Activated T-cell treated with anti-CD3 and anti-CD28 coated beads for 4 hours (primary cell): ENCODE measurements at places on chromosomes 6 and 20.

- no peak for DNase-seq
Observed at GRCh38 chr6:157087974-157088373, 235.3 kb downstream of the TMEM242 start.

GRCh38 chr6:2085657-2086056 is 159.7 kb downstream of the GMDS start:
- no peak for DNase-seq

- no peak for DNase-seq
Observed at GRCh38 chr6:68756454-68757375, 121.6 kb downstream of the ADGRB3 start.

DNA sequence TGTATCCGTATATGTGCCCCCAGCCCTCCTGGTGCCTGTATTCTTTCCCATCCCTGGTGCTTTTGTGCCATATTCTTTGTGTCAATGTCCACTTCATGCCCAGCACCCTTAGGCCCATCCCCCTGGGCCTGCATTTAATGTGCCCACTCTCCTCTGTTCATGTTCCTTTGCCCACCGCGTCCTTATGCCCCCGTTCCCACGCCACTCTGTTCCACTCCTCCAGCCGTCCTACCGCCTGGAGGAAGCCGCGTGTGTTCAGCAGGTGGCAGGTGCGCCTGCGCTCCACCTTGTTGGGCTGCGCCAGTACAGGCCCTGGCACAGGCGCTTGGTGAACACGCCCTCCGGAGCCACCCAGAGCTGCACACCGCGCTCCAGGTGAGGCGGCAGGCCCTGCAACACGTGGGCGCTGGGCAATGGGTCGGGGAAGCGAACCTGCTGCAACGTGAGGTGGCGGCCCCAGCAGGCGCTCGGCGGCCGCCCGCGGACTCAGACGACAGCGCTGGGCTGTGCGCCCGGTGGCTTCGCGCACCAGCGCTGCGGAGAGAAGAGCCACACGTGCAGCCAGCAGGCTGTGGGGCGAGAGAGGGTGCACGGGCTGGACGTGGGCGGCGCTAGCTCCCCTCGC is 4.0 kb upstream of the FOXS1 start:
- no peak for DNase-seq

- no peak for DNase-seq
Observed at GRCh38 chr6:27531772-27532459, 59.0 kb upstream of the ZNF184 start.

DNA sequence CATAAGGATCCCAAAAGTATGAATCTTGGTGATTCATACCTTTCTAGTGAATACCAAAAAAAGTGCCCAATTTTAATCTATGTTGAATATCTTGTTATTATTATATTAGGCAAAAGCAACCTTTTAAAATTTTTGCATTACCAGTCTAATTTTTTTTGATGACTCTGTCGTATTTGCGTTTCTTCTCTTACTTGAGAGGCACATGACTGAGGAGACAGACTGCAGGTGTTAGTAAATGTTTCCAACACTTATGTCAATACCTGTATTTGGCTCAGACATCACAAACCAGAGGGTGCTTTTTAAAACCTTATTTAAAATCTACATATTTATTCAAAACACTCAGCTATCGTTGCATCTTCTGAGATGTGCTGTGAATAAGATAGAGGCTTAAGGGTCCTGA is 27.1 kb downstream of the ID4 start:
- DNase-seq, result no peak

DNA sequence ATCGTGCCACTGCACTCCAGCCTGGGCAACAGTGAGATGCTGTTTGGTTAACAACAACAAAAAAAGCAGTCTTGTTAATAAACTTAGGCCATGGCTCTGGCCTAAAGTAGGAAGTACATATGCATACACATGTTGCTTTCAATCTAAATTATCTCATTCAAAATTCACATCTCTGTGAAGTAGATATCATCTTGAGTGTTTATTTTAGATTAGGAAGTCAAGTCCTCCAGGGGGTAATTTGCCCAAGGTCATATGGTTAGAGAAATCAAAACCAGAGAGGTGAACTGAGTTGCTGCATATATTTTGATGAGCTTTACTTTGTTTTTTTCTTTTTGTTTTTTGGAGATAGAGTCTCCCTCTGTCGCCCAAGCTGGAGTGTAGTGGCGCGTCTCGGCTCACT is 52.8 kb downstream of the B4GALT5 start:
- DNase-seq, result no peak

DNA sequence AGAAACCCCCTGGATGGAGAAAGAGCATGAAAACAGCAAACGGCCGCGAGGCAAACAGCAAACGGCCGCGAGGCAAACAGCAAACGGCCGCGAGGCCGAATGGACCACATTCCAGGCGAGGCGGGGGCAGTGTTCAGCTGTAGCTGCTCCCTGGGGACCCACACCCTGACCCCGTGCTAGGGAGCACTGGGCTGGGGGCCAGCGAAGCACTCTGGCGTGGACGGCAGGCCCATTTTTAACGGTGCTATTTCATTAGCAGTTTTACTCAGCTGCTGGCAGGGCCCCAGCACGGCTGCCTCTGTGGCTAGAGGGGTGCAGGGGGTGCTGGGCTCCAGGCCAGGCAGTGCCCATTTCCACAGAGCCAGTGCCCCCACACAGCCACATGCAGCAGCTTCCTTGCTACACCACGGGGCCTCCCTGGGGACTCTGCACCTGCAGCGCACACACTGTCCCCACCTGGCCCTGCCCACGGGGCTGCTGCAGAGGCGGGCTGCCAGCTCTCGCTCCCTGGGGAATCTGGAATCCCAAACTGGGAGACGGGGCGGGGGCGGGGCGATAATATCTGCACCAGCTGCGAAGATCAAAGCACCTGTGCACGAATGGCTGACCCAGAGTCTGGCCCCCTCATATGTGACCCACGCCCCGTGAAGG is 35.6 kb upstream of the SLCO4A1 start:
- no peak for DNase-seq

DNA sequence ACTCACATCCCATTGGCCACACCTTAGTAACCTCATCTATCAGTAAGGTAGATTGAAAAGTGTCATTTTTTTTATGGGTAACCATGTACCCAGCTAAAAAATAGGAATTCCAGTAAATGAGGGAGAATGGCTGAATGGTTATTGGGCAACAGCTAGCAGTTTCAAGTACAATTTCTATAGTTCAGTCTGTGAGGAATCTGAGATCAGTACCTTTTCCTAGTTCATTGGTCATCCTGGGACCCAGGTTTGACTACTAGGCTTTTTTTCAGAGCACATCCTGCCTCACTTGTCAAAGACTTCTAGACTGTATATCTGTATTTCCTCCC is 28.3 kb downstream of the PHF3 start:
- no peak for DNase-seq

DNA sequence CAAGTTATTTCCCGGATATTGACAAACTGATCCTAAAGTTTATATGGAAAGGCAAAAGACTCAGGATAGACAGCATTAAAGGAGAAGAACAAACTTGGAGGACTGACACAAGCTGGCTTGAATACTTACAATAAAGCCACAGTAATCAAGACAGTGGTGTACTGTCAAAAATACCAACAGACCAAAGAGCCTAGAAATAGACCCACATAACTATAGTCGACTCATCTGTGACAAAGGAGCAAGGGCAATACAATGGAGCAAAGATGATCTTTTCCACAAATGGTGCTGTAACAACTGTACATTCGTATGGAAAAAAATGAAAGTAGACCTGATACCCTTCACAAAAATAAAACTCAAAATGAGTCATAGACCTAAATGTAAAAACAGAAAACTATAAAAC is 46.0 kb downstream of the ABHD12 start:
- DNase-seq, result no peak

GRCh38 chr6:159117046-159117445 is 52.2 kb upstream of the FNDC1 start:
- DNase-seq, result no peak

- DNase-seq, result no peak
Observed at GRCh38 chr20:48531505-48531904, 296.3 kb downstream of the PREX1 start.

- peak; percentile 14 for DNase-seq
Observed at GRCh38 chr6:159761129-159761872, 544 bp upstream of the ACAT2 start.

DNA sequence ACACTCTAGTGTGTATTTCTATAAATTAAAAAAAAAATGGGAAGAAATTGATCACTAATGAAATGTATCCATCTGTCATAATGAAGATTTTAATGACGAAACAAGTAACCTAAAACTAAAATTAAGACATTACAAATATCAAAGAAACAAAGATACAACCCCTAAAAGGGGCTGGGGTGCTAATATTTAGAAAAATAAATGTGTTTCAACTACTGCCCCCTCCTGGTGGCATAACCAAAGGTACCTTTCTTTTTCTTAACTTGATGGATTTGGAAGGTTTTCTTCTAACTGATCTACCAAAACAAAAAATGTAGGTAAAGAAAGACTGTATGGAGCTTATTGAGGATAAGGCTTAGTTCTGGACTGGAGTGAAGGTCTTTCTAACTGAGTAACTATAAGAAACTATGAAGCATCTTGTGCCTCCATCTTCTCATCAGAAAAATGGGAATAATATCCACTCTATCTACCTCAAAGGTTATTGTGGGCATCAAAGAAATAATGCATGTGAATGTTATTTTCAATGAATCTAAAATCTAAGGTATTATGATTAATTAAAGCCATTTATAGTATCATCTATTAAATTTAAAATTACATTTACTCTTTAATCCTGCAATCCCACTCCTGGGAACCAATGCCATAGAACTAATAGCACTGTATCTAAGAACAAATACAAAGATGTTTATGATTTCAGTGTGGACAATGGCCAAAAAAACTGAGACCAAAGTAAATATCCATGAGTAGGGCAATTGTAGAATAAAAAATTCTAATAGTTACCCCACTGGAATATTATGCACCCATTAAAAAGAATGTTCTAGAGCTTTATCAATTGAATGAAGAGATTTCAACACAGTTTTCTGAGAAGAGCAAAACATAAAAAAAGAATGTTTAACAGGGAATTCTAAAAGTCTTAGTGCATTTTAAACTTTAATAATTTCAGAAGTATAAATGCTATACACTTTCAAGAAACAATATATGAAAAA is 117.2 kb downstream of the BACH2 start:
- DNase-seq, result no peak

DNA sequence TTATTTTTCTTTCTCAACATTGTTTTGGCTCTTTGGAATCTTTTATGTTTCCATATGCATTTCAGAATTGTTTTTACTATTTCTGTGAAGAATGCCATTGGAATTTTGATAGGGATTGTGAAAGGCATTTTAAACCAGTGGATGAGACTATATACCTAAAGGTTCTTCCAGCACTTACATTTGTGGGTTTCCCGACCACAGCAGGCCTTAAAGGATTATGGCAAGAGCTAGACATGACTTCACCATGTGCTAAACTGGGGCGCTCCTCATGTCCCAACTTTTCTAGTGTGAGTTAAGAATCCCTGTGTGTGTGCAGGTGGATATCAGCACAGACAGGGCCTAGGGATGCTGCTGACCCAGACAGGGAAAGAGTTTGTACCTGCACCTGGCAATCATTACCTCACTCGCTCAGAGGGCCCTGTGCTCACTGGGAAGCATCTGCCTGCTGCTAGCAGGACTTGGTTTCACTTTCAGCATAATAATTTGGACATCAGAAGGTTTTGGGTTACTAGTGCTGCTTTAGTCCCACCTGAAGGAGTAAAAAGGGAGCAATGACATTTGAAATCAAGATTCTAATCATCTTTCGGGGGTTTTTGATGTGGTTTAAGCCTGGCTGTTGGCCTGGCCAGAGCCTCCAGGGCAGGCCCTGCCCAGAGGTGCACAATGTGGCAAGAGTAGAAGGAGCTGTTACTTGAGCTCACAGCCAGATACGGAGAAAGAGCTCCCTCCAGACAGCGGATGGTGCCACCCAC is 137.1 kb downstream of the CDC5L start:
- no peak for DNase-seq

DNA sequence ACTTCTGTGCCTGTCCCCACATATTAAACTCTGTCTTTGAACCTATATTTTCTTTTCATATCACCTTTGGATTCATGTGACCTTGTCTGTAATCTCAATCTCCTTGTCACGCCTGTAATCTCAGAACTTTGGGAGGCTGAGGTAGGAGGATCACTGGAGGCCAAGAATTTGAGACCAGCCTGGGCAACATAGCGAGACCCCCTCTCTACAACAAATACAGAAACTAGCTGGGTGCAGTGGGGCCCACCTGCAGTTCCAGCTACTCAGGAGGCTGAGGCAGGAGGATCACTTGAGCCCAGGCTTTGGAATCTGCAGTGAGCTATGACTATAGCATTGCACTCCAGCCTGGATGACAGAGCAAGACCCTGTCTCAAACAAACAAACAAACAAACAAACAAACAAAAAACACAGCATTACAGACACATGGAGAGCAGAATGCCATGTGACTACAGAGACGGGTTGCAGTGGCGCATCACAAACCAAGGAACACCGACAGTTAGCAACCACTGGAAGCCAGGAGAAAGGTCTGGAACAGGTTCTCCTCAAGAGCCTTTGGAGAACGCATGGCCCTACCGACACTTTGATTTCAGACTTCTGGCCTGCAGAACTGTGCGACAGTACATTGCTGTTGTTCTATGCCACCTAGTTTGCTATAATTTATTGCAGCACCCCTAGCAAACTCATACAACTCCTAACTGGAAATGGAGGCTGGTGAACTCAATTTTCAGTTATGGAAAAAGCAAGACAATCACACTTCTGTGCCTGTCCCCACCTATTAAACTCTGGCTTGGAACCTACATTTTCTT is 14.6 kb upstream of the TIAM2 start:
- DNase-seq, result no peak

- no peak for DNase-seq
Observed at GRCh38 chr6:34517461-34517881, 38.7 kb downstream of the SPDEF start.

DNA sequence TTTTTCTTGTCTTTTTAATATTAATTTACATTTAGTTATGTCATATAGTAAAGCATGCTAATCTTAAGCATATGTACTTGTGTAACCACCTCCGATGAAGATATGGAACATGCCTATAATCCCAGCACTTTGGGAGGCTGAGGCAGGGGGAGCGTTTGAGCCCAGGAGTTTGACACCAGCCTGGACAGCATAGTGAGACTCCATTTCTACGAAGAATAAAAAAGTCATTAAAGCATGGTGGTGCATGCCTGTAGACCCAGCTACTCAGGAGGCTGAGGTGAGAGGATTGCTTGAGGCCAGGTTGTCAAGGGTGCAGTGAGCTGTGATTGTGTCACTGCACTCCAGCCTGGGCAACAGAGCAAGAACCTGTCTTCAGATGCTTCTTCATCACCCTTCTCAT is 628.8 kb upstream of the FLRT3 start:
- DNase-seq, result no peak

GRCh38 chr6:18132346-18132745 is 9.9 kb upstream of the NHLRC1 start:
- DNase-seq, result no peak

GRCh38 chr6:132812255-132812732 is 2.1 kb upstream of the RPS12 start:
- DNase-seq, result no peak

GRCh38 chr6:16399158-16399557 is 160.8 kb downstream of the GMPR start:
- no peak for DNase-seq

GRCh38 chr6:131923356-131923755 is 27.8 kb downstream of the CCN2 start:
- DNase-seq, result no peak
